Colonic mucosa (tissue), 4 donors: ENCODE measurements at places on chromosomes 6 and 20. TPM values are rescaled to one million over a fixed set of nuclear protein-coding genes. Genes with fewer than 3 reads are reported as not detected.

GRCh38 chr6:52610011-52610410 lies 33.2 kb upstream of the TRAM2 start:
- DNase-seq = peak; percentile 40

GRCh38 chr6:83514466-83514865 lies 2.1 kb downstream of the PRSS35 start:
- no peak for DNase-seq

DNA sequence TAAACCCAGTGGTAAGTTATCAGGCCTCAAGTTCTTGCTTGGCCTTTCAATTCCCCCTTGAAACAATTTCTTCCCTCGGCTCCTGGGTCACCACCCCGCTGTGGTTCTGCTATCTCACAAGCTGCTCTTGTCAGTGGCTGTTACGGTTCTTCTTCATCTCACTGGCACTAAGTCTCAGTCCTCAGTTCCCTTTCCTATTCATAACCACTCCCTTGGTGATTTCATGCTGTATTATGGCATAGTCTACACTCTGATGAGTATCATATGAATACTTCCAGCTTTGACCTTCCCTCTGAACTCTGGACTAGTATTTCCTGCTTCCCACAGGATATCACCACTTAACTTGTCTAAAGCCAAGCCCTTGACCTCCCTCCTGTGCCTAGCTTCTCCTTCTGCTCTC lies 7.9 kb downstream of the TAAR1 start:
- no peak for DNase-seq

GRCh38 chr6:46170357-46171289 lies at the start of gene ENPP5:
ENPP5 (minus strand) TSS chr6:46170980; CDS start chr6:46168262, 2,718 bp downstream.
- peak; percentile 96 for DNase-seq

GRCh38 chr6:168035098-168035660 lies 37.7 kb downstream of the KIF25 start:
- peak; percentile 35 for DNase-seq

DNA sequence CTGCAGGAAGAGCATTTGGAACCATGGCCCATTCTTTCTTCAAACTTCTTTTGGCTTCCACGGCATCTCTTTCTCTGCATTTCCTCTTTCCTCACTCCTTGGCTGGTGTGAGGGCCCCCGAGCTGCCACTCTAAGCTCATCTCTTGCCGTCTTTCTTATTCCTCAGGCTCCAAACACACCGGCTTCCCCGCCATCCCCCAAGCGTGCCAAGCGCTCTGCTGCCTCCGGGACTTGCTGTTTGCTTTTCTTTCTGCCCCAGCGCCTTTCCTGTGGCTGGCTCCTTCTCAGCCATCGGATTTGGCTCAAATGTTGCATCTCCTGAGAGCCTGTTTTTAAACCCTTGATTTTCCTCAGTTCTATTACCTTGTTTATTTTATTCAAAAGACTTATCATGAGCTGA lies 172.7 kb downstream of the PACRG start:
- DNase-seq = no peak

DNA sequence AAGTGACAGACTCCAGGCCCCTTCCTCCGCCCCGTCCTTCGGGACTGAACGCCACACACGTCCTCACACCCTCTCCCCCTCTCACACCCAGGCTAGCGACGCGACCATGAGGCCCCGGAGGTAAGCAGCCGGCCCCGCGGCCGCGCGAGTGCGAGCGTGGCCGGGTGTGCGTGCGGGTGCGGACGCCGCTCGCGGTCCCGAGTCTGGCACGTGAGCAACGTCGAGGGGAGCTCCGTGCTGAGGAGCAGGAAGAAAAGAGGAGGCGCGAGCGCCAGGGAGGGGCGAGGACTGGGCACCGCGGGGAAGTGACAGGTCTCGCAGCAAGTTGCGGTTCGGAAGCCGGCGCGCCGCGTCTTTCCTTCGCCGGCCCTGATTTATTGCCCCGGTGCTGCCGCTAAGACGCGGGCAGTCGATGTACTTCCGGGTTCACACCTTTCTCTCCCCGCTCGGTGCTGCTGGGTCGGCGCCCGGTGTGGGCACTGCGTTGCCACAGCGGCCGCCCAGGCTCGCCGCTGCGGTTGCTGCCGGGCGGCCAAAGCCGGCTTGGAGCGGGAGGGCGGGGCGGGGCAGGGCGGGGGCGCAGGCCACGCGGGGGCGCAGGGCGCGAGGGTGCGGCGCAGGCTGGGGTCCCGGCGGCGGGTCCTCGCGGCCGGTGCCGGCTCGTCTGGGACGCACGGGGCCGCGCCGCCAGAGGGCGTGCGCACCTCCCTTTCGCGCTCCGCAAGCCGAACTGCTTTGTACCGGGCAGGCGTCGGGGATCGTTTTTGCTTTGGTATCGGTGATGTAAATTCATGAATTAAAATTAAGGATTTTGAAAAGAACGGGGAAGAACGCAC lies 15.8 kb upstream of the LIN28B start:
- DNase-seq = peak; percentile 29

- no peak for DNase-seq
Measured at GRCh38 chr6:157206359-157206815, 116.9 kb downstream of the TMEM242 start.

DNA sequence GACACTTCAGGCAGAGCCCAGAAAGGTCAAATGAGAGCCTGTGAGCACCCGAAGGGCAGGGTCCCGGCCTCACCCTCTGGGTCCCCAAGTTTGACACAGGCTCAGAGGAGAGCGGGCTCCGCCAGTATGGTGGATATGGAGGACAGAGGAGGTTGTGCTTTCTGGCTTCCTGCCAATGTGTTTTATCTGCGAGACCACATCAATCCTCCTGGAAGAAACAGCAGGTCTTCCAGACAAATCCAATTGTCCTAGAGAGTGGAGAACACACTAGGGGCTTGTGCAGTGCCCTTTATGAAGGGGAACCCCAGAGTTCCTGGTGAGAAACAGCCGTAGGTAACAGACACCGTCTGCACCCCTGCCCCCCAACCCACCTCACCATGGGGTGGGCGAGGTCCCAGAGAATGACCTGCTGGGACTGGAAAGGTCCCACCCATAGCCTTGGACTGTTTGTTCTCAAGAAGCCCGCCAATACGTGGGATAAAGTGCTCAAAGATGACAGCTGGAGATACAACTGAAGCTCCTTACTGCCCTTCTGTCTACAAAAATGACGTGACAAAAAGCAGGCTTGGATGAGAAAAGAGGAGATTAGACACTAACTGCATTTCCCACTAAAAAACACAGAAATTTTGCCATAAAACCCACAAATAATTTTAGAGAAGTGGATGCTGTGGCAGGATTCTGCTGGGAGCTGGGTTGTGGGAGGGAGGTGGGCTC lies 23.9 kb upstream of the SSTR4 start:
- DNase-seq = no peak

GRCh38 chr6:88145298-88145963 lies 20.7 kb downstream of the CNR1 start:
- no peak for DNase-seq

- DNase-seq = no peak
Measured at GRCh38 chr6:118896339-118897136, 2.6 kb downstream of the ASF1A start.

- DNase-seq = no peak
Measured at GRCh38 chr6:16539086-16539931, 222.0 kb downstream of the ATXN1 start.

- no peak for DNase-seq
Measured at GRCh38 chr6:140437619-140438345, 1063.3 kb upstream of the CITED2 start.

DNA sequence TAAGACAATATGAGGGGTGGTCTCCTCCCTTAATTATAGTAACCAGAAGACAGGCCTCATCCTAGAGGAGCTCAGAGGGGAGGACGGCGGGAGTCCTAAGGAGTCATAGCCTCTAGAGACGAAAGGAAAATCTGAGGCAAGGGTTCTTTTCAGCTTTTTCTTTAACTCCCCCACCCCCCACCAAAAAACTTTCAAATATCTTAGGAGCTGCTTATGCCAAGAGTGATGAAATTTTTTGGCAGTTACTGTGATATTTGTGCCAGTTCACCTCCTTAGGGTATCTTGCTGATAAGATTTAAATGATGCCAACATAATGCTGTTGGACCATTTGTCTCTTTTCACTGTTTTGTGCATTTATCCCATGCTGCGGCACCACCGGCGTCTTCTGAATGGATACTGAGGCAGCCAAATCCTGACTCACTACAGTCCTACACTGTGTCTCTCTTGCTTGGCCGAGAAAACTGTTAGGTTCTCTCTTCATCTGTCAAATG lies 44.5 kb upstream of the DSE start:
- no peak for DNase-seq

DNA sequence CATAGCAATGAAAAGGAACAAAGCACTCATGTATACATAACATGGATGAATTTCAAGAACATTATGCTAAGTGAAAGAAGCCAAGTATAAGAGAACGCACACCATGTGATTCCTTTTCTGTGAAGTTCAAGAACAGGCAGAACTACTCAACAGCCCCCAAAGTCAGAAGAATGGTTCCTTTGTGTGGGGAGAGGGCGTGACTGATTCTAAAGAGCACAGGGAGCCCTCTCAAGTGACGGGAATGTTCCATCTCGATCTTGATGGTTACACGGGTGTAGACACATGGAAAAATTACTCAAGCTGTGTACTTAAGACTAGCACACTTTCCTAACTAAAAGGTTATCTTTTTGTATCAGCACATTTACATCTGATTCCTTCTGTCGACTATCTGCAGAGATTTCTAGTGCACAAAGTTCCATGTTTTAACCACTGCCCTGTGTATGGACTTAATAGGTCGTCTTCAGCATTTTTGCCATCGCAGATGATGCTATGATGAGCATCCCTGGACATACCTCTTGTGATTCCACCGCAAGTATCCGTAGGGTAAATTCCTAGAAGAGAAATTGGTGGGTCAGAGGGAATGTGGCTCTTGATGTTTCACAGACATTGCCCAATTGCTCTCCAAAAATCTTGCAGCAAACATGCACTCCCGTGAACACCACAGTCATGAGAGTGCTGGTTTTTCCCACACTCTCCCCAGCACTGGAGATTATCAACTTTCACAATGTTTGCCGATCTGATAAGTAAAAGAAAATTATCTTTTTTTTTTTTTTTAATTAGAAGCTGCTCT lies 279.3 kb downstream of the BMP7 start:
- DNase-seq = no peak

DNA sequence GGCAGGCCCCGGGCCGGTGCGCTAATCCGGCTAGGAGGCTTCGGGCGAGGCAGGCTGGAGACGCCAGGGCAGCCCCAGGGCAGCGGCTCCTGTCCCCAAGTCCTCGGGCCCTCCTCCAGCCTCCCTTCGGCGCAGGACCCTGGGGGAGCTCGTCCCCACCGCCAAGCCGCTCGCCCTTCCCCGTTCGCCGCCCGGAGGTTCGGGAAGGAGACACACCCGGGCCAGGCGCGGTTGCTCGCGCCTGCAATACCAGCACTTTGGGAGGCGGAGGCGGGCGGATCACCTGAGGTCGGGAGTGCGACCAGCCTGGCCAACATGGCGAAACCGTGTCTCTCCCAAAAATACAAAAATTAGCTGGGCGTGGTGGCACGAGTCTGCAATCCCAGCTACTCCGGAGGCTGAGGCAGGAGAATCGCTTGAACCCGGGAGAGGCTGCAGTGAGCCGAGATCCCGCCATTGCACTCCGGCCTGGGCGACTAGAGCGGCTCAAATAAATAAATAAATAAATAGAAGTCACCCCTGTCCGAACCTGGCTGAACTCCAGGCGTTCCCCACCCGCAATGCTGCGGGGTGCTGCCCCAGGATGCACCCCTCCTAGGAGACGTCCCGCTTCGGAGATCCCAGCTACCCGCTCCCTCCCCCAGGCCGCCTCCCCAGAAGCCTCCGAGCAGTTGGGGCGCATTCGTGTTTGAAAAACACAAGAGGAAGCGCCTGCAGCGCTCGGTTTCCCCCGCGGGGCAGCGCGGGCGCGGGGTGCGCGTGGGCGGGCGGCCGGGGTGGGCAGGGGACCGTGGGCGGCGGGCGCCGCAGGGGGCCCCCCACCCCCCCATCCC lies 27.5 kb downstream of the SERPINB9 start:
- peak; percentile 69 for DNase-seq

- no peak for DNase-seq
Measured at GRCh38 chr6:125658136-125658535, 91.3 kb upstream of the HEY2 start.

DNA sequence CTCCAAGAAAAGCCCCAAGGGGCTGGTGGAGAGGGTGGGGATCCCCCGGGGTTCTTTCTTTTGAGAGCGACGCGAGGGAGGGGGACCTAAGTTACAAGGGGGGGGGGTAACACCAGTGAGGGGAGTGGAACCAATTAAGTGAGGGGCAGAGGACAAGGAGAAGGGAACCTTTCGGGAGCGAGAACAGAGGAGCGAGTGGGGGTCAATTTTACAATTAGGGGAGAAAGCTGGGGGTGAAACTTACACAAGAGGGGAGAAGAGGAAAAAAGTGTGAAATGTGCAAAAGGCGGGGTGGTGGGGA lies 548 bp downstream of the SALL4 start:
- no peak for DNase-seq

GRCh38 chr6:141963543-141964295 lies 169.0 kb upstream of the GJE1 start:
- DNase-seq = no peak

GRCh38 chr6:163381118-163381756 lies 33.3 kb upstream of the QKI start:
- no peak for DNase-seq

DNA sequence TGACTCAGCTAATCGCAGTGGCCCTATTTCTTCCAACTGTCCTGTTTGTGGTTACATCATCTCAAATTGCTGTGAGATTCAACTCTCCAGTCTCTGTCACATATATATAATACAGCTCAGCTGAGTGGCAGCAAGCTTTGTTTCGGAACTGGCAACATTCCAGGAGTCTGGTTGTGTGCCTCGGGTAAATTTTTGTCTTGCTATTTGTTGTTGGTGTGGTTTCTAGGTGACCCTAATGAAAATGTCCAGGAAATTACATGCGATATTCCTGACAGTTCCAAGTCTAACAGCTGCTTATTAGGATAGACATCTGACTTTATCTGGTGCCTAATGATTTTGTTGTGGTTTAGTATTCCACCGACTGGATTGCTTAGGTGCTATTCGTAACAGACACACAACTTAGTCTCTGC lies 581.8 kb downstream of the CD109 start:
- DNase-seq = no peak

- no peak for DNase-seq
Measured at GRCh38 chr20:584161-584970, 25.7 kb downstream of the TCF15 start.

GRCh38 chr20:41499064-41499463 lies 119.1 kb downstream of the CHD6 start:
- DNase-seq = no peak

AGER gene
- total RNA-seq = 4.1 TPM

FRK gene
- total RNA-seq = 25.9 TPM

SLA2 gene
- total RNA-seq = 0.59 TPM

SEMG1 gene
- total RNA-seq = 1.0 TPM

FAXC gene
- total RNA-seq = 0.44 TPM

OR2B6 gene
- 0.47 TPM for total RNA-seq

MTCH1 gene
- 160 TPM for total RNA-seq

HLA-DRB1 gene
- total RNA-seq = 22.5 TPM

ACSS1 gene
- 32.0 TPM for total RNA-seq

NKAIN4 gene
- not detected for total RNA-seq

PDE7B gene
- 1.0 TPM for total RNA-seq

KIFC1 gene
- 74.6 TPM for total RNA-seq

OVOL2 gene
- 22.8 TPM for total RNA-seq

SULF2 gene
- 153 TPM for total RNA-seq

F13A1 gene
- 49.4 TPM for total RNA-seq

MOG gene
- total RNA-seq = not detected

NUDT3 gene
- 11.9 TPM for total RNA-seq

PAQR8 gene
- total RNA-seq = 65.8 TPM

AVP gene
- not detected for total RNA-seq
